KG1 (cell line): ENCODE measurements at places on chromosomes 11 and 22.

GRCh38 chr22:23684026-23684425, 6.8 kb upstream of the RGL4 start:
- DNase-seq: no peak

- peak; percentile 87 for DNase-seq
These were observed 988 bp upstream of the FLI1 start for GRCh38 chr11:128692753-128693415.

DNA sequence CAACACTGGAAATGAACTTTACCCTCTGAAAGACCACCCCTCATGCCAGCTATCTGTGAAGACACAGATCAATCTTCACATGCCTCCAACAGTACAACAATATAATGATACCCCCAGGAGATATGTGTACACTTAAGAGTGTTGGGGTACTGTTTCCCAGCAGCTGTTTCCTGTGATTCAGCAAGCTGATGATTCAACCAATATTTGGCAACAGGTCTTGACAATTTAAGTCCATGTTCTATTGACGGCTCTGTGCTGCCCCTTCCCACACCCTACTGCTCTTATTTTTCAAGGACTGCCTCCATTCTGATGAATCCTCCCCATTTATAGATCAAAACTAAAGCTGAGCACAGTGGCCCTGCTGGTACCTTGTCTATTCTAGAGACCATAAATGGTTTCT, 6.6 kb downstream of the SNX19 start:
- DNase-seq: no peak

DNA sequence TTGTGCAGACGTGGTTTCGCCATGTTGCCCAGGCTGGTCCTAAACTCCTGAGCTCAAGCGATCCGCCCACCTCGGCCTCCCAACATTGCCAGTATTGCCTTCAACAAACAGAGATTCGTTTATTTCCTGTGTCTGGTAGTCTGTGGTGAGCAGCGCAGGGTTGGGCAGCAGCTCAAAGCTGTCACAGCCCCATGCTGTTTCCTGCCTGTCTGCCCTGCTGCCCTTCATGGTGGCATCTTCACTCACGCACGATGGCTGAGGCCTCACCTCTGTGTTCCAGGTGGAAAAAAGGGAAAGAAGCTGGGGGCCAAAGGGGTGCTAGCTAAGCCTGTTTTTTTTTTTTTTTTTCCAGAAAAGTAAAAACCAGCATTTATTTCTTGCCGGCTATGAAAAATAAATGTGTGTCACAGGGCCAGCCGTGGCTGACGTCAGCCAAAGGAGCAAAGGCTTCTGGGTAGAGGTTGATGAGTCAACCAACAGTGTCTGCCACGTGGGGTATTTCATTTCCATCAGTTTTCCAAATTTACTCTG, 28.8 kb downstream of the TBC1D22A start:
- peak; percentile 42 for DNase-seq

GRCh38 chr11:77171885-77172665, 44.0 kb downstream of the MYO7A start:
- no peak for DNase-seq

DNA sequence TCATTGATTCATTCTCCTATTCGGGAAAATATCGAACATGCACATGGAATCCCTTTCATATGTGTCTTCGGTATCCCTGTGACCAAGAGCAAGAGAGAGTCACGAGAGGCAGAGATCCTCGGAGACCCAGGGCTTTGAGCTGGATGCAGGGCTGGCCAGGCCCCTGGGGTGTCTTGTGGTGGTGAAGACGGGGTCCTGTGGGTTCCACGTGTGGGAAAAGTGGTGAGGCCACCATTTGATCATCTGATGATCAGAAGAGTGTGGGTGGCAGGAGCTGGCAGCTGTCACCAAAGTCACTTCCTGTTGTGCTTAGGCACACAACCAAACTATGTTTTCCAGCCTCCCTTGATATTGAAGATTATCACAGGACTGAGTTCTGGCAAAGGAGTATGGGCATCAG, 94.0 kb downstream of the BRD1 start:
- DNase-seq: no peak

GRCh38 chr11:3882655-3883054, 27.2 kb downstream of the STIM1 start:
- no peak for DNase-seq

- DNase-seq: no peak
These were observed 407.0 kb downstream of the BRD1 start for GRCh38 chr22:49420651-49421050.

- no peak for DNase-seq
These were observed 6.5 kb upstream of the CSTPP1 start for GRCh38 chr11:46930089-46930488.

- no peak for DNase-seq
These were observed 4.6 kb upstream of the CCDC188 start for GRCh38 chr22:20155330-20156041.

- no peak for DNase-seq
These were observed 885.8 kb downstream of the KCNA4 start for GRCh38 chr11:29131055-29131454.

DNA sequence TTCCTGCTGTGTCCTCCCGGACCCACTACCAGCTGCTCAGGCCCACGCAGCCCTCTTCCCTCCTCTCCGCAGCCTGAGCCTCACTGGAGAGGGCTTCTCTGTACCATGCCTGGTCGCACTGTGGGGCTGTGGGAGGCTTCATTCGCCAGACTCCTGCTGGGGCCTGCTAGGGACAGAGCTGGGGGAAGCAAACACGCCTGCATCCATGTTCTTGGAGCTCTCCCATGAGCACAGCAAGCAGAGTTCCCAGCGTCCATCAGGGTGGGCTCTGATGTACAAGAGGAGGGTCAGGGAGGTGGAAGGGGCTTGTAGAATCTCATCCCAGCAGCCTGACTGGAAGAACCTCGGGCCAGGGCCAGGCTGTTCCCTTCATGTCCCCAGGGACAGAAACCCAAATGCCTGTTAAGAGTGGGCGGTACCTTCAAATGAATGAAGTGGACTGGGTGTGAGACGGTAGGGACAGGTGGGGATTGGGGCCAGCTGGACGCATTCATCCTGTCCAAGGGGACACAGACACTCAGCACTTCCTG, 59.9 kb downstream of the MPPED1 start:
- no peak for DNase-seq

DNA sequence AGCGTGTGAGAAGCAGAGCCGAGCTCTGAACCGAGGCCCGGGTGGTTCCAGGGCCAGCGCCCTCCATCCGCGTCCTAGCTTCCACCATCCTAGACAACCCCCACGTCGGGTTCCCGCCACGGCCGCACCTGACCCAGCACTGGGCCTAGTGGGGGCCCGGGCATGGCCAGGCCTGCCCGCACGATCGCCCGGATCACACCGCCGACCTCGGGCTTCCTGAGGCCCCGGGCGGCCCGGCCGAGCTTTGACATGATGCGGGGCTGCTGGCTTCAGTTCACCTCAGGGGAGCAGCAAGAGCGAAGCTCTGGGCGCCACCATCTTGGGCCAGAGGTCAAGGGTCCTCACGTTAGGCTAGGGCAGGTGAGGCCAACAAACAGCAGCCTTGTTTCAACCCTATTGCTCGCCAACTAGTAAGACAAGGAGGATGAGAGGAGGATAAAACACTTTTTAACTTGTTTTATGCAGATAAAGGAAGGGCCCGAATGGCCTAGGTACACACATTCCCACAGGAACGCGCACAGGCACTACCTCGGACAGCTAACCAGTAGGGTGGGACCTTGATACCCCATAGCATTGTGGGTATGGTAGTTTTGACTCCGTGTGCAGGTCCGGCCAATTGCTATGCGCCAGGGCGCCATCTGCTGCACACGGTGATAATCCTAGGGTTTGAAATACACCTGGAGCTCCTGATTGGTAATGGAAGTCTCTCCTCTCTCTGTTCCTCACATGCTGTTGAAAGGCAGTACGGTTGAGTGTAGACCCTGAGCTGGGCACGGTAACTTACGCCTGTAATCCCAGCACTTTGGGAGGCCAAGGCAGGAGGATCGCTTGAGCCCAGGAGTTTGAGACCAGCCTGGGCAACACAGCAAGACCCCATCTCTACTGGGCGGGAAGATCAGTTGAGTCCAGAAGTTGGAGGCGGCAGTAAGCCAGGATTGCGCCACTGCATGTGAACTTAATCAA, at the start of gene MRPL11:
Gene MRPL11, minus strand, starts transcription at position 345 of the 963 bp plus-strand sequence. Its CDS starts 94 bp downstream, at position 251.
- peak; percentile 97 for DNase-seq

GRCh38 chr11:122100037-122100755, 15.8 kb downstream of the BLID start:
- DNase-seq: no peak

- no peak for DNase-seq
These were observed 48.4 kb upstream of the SCUBE2 start for GRCh38 chr11:9139628-9140357.

DNA sequence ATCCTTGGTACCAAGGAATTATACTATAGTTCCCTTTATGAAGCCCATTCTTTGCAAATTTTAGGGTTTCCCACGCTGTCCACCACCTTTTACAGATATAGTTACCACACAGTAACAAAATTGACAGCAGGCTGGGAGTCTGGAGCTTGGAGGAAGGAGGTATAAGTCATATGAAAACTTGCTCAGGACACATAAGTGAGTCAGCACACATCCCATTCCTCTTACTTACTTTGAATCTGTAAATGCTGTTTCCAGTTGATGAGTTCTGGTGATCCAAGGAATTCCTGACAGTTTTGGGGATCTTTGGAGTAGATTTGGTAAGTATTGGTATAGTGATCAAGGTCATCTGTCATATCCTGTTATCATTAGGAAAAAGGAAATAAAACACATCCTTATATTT, 19.2 kb downstream of the GLYAT start:
- no peak for DNase-seq

DNA sequence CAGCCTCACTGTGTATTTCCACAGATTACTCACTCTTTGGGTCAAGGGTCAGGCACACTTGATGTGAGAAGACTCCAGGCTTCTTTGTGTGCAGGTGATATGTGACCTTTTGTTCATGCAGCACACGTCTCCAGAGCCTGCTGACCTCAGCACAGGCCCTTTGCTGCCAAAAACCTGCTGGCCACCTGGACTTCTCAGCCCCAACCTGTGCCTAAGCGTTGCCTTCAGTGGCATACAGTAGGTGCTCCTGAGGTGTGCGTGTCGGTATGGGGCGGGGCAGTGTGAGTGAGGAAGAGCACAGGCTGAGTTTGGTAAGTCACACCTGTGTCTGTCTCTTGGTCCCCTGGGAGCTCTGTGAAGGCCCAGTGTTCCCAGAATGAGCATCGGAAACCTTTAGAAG, 58.1 kb downstream of the WNT11 start:
- DNase-seq: no peak

DNA sequence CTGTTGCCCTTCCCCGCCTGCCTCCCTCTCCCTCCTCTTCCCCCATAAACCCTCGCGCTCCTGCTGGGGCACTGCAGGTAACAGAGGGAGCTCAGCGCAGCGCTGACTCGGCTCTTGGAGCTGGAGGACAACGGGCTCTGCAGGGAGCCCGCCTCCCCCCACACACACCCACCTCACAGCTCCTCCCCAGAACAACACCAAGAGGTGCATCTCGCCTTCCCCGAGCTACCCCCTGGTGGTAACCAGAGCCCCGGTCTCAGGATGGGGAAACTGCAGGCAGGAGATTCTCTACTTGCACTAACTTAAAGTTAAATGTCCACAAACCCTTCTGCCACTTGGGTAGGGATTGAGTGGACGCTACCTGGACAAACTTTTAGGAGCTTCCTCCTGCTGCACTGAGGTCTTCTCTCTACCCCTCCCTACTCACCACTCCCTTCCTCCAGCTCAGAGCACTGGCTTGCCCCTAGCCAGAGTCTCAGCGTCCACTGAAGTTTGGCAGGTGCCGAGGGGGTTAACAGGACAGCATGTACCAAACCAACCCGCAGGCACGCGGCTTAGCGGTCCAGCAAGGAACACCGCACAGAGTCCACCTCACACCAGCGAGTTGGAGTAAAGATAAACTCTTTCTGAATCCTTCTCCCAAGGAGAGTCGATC, 4.0 kb upstream of the SCN4B start:
- no peak for DNase-seq

DNA sequence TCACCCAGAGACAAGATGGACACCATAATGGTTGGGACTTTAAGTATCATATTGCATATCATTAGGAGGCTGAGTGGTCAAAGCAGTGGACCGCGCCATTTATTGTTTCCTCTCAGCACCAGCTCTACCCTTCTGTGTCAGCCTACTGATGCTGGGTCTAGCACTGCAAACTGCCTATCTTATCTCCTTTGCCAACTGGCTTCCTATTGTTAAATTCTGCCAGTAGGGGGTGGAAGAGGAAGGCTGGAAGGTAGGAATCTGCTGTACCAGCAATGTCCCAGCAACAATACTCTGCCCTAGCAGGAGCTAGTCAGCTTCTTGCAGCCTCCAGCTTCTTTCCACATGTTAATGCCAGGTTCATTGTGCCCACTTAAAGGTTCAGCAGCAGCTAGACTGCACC, 367.1 kb upstream of the PDGFD start:
- DNase-seq: no peak

- no peak for DNase-seq
These were observed 72.8 kb downstream of the FLI1 start for GRCh38 chr11:128766591-128767081.

- no peak for DNase-seq
These were observed 13.3 kb upstream of the PHF21A start for GRCh38 chr11:46134540-46134939.

DNA sequence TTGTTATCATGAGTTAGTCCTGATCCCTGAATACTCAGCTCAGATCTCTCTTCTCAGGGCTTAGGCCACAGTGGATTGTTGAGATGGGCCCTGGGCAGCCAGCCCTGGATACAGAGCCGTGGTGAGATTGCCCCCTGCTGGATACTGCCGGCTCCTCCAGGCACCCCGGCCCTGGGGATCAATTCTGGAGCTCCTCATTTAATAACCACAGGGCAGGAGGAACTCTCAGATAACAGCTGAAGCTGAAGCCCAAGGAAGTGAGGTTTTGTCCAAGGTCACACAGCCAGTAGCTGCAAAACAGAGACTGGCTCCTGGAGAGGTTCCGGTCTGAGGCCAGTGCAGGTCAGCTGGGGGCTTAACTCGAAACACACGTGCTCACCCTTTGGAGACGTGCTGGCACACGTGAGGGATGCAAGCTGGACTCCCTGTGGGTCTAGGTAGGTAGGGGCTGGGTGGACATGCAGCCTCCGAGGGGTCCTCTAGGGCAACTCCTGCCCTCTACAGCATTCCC, 16.0 kb downstream of the USH1C start:
- peak; percentile 6 for DNase-seq

DNA sequence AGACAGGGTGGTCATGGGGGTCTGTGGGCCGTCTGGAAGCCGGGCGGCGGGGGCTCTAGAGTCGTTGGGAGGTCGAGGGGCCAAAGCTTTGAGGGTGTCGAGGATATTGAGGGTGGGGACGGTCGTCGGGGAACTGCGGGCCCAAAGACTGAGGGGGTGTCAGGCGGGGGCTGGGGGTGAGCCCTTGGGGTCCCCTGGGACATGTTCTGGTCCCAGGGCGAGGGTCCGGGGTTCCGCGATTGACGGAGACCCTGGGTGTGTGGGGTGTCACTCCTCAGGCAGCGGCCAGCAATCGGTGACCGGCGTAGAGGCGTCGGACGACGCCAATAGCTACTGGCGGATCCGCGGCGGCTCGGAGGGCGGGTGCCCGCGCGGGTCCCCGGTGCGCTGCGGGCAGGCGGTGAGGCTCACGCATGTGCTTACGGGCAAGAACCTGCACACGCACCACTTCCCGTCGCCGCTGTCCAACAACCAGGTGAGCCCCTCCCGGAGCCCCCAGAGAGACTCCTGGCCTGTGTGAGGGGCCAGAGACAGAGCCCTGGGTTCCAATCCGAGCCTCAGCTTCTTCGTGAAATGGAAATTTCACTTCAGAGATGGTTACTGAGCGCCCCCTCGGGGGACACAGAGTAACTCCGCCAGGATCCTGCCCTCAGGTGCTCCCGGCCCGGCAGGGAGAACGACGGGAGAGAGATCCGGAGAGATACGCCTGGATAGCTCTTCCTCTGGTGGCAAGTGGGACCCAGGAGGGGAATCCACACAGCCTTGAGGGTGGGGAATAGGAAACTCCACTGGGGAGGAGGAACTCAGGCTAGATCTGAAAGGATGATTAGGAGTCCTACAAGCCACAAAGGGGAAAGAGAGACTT, 714 bp downstream of the SDF2L1 start:
- DNase-seq: peak; percentile 46
